ENCODE measurements at places on chromosomes 3 and 15. TPM values are rescaled to one million over a fixed set of nuclear protein-coding genes. Genes with fewer than 3 reads are reported as not detected.

DNA sequence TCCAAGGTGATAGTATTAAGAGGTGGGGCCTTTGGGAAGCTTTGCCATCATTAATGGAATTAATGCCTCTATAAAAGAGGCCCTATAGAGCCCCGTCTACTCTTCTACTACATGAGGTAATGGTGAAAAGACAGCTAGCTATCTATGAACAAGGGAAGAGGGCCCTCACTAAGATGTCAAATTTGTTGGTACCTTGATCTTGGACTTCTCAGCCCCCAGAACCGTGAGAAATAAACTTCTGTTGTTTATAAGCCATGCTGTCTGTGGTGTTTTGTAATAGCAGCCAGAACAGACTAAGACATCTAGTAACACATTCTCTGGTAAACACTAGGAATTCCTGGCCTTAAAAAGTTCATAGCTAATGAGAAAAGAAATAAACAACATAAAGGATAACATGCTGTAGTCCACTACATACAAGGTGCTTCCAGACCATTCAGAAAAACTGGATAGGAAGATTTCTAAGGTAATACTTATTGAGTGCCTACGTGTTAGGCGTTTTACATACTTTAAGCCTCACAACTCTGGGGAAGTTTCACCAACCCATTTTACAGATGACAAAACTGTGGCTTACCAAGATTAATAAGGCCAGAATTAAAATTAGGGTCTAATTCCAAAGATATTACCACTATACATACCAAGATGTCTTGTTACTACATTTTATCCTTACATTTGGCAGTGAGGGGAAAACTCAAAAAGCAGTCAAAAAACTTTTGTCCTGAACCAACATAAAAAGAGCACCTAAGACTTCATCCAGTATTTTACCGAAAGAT is 3.2 kb downstream of the UBE3A start:
- H3K27me3 ChIP-seq: no peaks in the 10 kb centered on the region
- DNase-seq: no peak
- H3K4me1 ChIP-seq: peaks cover 7% of the 10 kb centered on the region
- H3K36me3 ChIP-seq: no peaks in the 10 kb centered on the region
- H3K27ac ChIP-seq: no peak overlapping the region

GRCh38 chr15:70526221-70526973 is 237.0 kb downstream of the UACA start:
- DNase-seq: peak; percentile 56
- peak overlapping the region; percentile 26 for H3K4me3 ChIP-seq
- no peaks in the 10 kb centered on the region for H3K36me3 ChIP-seq
- H3K27ac ChIP-seq: no peak overlapping the region

Gene SLCO2A1
- 2.2 TPM for total RNA-seq

DNA sequence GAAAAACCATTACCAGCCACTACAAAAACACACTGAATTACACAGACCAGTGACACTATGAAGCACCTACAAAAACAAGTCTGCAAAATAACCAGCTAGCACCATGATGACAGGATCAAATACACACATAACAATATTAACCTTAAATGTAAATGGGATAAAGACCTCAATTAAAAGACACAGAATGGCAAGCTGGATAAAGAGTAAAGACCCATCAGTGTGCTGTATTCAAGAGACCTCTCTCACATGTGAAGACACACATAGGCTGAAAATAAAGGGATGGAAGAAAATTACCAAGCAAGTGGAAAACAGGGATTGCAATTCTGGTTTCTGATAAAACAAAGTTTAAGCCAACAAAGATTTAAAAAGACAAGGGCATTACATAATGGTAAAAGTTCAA is 482.7 kb upstream of the MCTP2 start:
- no peak overlapping the region for H3K27ac ChIP-seq
- no peaks in the 10 kb centered on the region for H3K27me3 ChIP-seq
- no peak for DNase-seq
- no peaks in the 10 kb centered on the region for H3K4me1 ChIP-seq
- H3K4me3 ChIP-seq: no peak overlapping the region

- H3K4me3 ChIP-seq: no peak overlapping the region
- no peak overlapping the region for H3K27ac ChIP-seq
- H3K27me3 ChIP-seq: no peaks in the 10 kb centered on the region
- DNase-seq: no peak
These were observed 77.8 kb downstream of the B3GNT5 start for GRCh38 chr3:183330881-183331280.

GRCh38 chr3:28224430-28224829 is 17.0 kb upstream of the CMC1 start:
- H3K4me3 ChIP-seq: no peak overlapping the region
- H3K36me3 ChIP-seq: no peaks in the 10 kb centered on the region
- H3K27me3 ChIP-seq: no peaks in the 10 kb centered on the region
- DNase-seq: no peak

GRCh38 chr3:126305427-126305826 is 51.8 kb downstream of the KLF15 start:
- H3K27me3 ChIP-seq: no peaks in the 10 kb centered on the region
- H3K36me3 ChIP-seq: no peaks in the 10 kb centered on the region
- H3K27ac ChIP-seq: peak overlapping the region; percentile 36
- H3K4me1 ChIP-seq: peaks cover 8% of the 10 kb centered on the region
- H3K4me3 ChIP-seq: no peak overlapping the region

Gene LRRC49
- 4.7 TPM for total RNA-seq

- peaks cover 3% of the 10 kb centered on the region for H3K27me3 ChIP-seq
- H3K27ac ChIP-seq: no peak overlapping the region
- no peak for DNase-seq
- H3K36me3 ChIP-seq: no peaks in the 10 kb centered on the region
These were observed 19.6 kb upstream of the CPOX start for GRCh38 chr3:98612996-98613517.

Gene SPATA12
- not detected for total RNA-seq

Gene MORC1
- total RNA-seq: not detected

- no peaks in the 10 kb centered on the region for H3K4me1 ChIP-seq
- H3K36me3 ChIP-seq: no peaks in the 10 kb centered on the region
- H3K27ac ChIP-seq: no peak overlapping the region
- no peak for DNase-seq
These were observed 197.9 kb upstream of the NANOGP8 start for GRCh38 chr15:35282965-35283496.

Gene CPNE4
- total RNA-seq: 1.9 TPM

DNA sequence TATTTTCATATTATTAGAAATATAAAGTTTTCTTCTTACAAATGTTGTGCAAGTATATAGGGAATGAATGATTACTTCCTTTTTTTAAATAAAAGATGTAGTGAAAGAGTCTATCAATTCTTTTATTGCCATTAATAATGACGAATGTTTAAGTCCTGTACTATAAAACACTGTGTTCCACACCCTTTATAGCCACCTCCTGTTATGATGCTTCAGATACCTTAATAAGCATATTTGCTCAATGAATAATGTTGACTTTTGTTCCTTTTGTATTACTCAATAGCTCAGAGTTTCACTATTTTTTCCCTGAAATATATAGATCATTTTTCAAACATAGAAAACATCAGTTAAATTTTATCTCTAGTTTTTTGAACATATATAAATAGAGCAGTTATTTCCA is 378.2 kb upstream of the THBS1 start:
- no peaks in the 10 kb centered on the region for H3K27me3 ChIP-seq
- H3K36me3 ChIP-seq: no peaks in the 10 kb centered on the region
- no peak overlapping the region for H3K27ac ChIP-seq
- H3K4me1 ChIP-seq: no peaks in the 10 kb centered on the region
- DNase-seq: no peak

DNA sequence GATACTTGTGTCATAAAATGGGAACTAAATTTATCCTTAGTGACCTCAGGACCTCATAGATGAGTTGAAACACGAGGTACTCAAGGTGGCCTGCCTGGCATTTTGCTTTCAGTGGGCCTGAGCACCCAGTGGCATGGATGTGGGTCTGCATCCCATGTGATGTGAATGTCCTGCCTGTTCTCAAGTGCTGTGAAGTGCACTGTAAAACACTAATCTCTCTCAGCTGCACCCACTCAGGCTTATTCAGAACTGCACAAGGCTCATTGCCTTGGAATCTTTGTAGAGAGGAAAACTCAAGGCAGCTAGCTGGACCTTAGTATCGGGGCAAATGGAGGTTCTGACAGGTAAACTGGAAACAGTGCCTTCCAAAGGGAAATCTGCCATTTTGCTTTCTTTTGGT is 767.0 kb downstream of the TUSC7 start:
- no peak for DNase-seq
- H3K4me1 ChIP-seq: no peaks in the 10 kb centered on the region
- no peak overlapping the region for H3K27ac ChIP-seq
- no peaks in the 10 kb centered on the region for H3K27me3 ChIP-seq
- no peak overlapping the region for H3K4me3 ChIP-seq
- H3K36me3 ChIP-seq: no peaks in the 10 kb centered on the region

DNA sequence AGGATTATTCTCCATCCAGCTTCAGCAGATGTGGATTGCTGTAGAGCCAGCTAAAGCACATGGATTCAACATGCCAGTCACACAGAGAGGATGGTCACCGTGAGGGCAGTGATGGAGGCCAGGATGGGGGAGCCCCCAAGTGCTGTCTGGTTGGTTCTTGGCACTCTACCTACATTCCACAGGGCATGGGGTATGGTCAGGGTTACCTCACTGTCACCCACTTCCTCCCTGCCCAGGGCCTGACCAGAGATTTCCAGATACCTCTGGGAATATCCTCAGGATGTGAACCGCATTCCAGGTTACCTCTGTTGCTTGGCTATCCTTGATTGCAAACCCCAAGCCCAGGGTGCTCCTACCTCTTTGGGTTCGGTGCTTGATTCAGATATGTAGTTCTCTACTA is 147.3 kb upstream of the TRIM42 start:
- H3K4me3 ChIP-seq: no peak overlapping the region
- DNase-seq: no peak

Gene CAMK2N2
- total RNA-seq: 2.6 TPM

DNA sequence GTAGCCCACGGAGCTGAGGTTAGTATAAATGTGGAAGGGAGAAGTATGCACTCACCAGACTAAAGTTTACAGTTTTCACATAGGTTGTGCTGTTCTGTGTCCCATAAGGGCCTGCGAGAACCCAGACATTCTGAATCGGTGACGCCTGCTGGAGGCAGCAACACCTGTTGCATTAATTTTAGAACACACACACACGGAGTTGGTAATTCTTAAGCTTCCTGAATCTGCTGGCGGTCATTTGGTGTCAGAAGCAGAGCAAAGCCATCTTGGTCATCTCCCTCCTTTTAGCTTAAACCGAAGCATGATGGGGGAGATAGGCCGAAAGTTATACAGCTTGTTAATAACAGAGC is 41.1 kb upstream of the AP3B2 start:
- no peak for DNase-seq
- H3K4me3 ChIP-seq: peak overlapping the region; percentile 93
- H3K36me3 ChIP-seq: peaks cover 13% of the 10 kb centered on the region
- peak overlapping the region; percentile 93 for H3K27ac ChIP-seq
- H3K4me1 ChIP-seq: peaks cover 8% of the 10 kb centered on the region

Gene GABRR3
- total RNA-seq: not detected

DNA sequence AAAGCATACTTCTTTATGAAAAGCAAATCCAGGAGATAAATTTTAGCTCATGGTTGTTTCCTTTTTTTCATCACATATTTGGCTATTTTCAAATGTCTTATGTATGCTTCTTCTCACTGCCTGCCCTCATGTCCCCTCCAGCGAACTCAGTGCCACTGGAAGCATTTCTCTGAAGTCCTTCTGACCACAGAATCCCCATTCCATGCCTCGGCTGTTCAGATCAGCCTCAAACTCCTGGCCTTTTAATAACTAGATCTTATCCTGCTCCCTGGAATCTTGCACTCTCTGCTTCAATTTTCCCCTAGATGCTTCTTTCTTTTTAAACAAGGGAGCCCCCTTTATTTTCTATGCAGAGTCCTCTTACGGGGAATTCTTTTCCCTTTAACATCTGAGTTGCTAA is 10.1 kb downstream of the ETV5 start:
- H3K27me3 ChIP-seq: no peaks in the 10 kb centered on the region
- no peak for DNase-seq
- H3K27ac ChIP-seq: no peak overlapping the region
- peaks cover 4% of the 10 kb centered on the region for H3K36me3 ChIP-seq
- H3K4me3 ChIP-seq: no peak overlapping the region

- peaks cover 18% of the 10 kb centered on the region for H3K4me1 ChIP-seq
- DNase-seq: peak; percentile 70
- H3K27me3 ChIP-seq: no peaks in the 10 kb centered on the region
- no peaks in the 10 kb centered on the region for H3K36me3 ChIP-seq
- no peak overlapping the region for H3K4me3 ChIP-seq
These were observed 490.4 kb upstream of the CFAP20DC start for GRCh38 chr3:59540241-59540640.

GRCh38 chr3:49123687-49124086 is 3.1 kb upstream of the USP19 start:
- H3K4me1 ChIP-seq: peaks cover 14% of the 10 kb centered on the region
- no peak for DNase-seq
- H3K36me3 ChIP-seq: peaks cover 41% of the 10 kb centered on the region
- H3K4me3 ChIP-seq: no peak overlapping the region

GRCh38 chr3:9113040-9113439 is 136.4 kb downstream of the SRGAP3 start:
- peaks cover 5% of the 10 kb centered on the region for H3K27me3 ChIP-seq
- no peak overlapping the region for H3K4me3 ChIP-seq
- H3K36me3 ChIP-seq: no peaks in the 10 kb centered on the region
- no peaks in the 10 kb centered on the region for H3K4me1 ChIP-seq

- no peaks in the 10 kb centered on the region for H3K27me3 ChIP-seq
- no peak for DNase-seq
- no peak overlapping the region for H3K27ac ChIP-seq
- no peaks in the 10 kb centered on the region for H3K4me1 ChIP-seq
These were observed 86.7 kb upstream of the SNRPA1 start for GRCh38 chr15:101381671-101382212.

Gene ACTRT3
- 3.3 TPM for total RNA-seq

- no peak for DNase-seq
- H3K27ac ChIP-seq: no peak overlapping the region
- no peaks in the 10 kb centered on the region for H3K36me3 ChIP-seq
- no peaks in the 10 kb centered on the region for H3K27me3 ChIP-seq
These were observed 14.9 kb downstream of the MRAS start for GRCh38 chr3:138363322-138363721.

GRCh38 chr15:81419332-81419943 is 45.4 kb upstream of the TMC3 start:
- H3K27me3 ChIP-seq: no peaks in the 10 kb centered on the region
- H3K4me3 ChIP-seq: no peak overlapping the region
- H3K4me1 ChIP-seq: no peaks in the 10 kb centered on the region
- no peak overlapping the region for H3K27ac ChIP-seq

DNA sequence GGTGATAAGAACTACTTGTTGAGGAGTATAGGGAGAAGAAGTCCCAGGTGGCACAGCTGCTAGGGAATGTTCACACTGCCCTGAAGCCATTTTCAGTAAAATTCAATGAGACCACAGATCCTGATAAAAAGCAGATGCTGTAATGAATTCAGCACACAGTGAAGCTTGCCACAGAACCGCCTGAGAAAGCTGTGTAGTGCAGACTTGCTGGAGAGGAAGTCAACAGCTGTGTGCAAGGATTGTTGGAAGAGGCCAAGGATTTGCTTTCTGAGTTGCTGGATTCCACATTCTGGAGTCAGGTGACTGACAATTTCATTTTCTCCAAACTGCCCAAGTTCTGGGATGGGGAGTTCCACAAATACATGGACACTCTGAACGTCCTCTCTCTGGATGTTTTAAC is 70.9 kb downstream of the ANP32A start:
- no peak overlapping the region for H3K4me3 ChIP-seq
- H3K4me1 ChIP-seq: no peaks in the 10 kb centered on the region
- no peaks in the 10 kb centered on the region for H3K36me3 ChIP-seq

Gene CHAC1
- total RNA-seq: 70.8 TPM
